ELR (cell line): ENCODE measurements at places on chromosomes 12 and 14.

GRCh38 chr12:6310771-6311610, 509 bp downstream of the PLEKHG6 start:
- DNase-seq = no peak

DNA sequence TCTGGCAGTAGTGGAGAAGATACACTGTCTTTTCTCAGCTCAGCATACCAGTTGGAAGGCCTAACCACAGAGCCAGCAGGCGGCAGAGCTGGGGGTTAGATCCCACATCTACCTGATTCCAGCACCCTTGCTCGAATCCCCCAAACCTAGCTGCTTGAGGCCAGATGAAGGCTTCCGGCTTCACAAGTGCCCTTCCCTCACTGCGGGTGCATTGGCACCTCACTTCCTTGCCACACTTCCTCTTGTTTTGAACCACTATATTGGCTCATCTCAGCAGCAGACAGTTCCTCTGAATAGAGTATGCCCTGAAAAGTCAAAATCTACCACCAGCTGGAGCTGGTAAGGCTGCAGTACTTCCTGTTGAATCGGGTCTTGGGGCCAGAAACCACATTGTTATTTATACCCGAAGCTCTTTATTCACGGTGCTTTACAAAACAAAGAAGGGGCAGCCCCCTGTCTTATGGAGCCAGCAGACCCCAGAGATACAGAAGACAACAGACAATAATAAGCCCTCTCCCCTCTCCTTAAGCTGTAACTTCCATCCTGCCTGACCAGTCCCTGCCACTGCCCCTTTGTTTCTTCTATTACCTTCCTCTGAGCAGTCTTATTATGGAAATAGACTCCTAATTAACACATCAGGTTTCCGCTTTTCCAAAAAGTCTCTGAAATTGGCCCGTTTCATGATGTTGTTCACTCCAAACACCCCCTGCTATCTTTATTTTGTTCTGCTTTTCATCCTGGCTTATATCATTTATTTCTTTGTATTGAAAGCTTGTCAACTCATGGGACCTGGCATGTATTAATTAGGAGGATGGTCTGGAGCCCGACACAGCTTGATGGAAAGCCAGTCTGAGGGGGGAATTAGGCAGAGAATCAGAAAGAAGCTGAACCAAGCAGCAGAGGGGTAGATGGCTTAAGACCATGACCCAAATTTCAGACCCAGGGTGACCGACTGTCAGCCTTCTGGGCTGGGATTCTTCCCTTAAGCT, 233.5 kb downstream of the EFCAB11 start:
- DNase-seq = no peak

GRCh38 chr14:65002586-65003210, 16.0 kb downstream of the FNTB start:
- peak; percentile 77 for DNase-seq

GRCh38 chr14:91496790-91497189, 13.3 kb downstream of the PPP4R3A start:
- no peak for DNase-seq

DNA sequence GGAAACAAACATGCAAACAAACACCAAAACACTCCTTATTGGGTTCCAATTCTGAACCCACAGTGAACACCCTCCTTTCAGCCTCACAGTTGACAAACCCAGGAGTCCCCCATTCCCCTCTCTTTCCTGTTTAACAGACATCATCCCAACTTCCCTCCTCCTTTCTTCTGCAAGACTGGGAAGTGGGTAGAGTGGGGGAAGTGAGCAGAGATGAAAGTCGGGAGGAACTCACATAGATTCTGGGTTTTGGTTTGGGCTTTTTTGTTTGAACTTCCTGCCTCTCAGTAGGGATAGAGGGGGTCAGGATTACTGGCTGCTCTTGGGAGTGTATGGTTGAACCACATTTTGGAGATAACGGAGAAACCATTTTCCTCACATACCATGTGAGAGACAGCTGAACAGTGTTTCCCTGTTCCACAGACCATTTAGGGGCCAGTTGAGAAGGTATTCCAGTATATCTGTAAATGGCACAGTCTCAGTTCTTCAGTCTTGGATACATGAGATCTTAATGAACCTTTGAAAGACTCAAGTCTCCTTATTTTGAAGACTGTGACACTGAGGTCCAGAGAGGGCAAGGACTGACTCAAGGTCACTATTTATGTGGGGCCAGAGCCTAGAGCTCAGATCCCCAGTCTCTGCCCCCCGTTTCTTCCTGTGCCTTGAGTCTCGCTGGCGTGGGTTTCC, 3.9 kb upstream of the GPR84 start:
- no peak for DNase-seq

DNA sequence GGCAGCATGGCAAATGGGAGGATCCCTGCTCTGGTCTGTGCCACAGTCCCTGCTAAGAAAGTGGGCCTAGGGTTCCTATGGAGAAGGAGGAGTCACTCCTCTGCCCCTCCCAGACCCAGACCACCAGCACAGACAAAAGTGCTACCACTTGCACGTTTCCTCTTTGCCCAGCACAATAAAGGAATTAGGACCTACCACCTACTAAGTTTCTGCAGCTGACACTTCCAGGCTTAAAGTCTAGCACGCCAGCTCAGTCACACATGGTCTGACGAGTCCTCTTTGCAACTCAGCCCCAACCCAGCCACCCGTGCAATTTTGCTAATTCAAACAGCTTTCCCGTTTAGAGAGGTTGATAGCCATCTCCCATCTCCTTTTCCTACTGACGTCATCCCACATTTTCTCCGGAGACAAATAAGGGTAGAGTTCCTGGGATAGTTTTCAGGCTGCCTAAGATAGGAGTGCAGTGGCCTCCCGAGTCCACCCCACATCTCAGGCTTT, 66.2 kb upstream of the PTGR2 start:
- peak; percentile 88 for DNase-seq

DNA sequence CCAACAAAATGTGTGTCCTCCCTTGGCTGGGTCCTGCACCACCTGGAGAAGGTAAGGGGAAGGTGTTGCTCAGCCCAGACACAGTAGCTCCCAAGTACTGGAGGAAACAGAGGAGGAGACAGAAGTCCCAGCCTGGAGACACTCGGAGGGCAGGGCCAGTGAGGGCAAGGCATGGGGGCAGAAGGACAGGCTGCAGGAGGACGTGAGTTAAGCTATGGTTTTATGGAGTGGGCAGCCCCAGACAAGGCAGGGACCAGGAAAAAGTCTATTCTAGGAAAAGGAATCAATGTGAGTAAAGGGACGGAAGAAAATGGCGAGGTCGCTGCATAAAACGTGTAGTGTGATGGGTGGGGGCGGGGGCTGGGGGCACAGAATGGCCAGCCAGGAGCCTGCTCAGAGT, 210.1 kb upstream of the DIO3 start:
- no peak for DNase-seq

DNA sequence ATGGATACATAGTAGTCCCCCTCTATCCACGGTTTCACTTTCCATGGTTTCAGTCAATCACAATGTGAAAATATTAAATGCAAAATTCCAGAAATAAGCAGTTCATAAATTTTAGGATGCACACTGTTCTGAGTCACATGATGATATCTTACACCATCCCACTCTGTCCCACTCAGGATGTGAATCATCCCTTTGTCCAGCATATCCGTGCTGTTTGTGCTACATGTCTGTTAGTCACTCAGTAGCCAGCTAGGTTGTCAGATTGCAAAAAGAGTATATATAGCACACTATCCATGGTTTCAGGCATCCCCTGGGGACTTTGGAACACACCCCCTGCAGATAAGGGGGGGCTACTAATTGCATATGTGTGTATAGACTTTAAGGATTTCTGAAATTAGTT, 8.1 kb upstream of the NAA30 start:
- peak; percentile 95 for DNase-seq

- no peak for DNase-seq
Observed at GRCh38 chr14:102472791-102473150, 36.8 kb downstream of the ANKRD9 start.

DNA sequence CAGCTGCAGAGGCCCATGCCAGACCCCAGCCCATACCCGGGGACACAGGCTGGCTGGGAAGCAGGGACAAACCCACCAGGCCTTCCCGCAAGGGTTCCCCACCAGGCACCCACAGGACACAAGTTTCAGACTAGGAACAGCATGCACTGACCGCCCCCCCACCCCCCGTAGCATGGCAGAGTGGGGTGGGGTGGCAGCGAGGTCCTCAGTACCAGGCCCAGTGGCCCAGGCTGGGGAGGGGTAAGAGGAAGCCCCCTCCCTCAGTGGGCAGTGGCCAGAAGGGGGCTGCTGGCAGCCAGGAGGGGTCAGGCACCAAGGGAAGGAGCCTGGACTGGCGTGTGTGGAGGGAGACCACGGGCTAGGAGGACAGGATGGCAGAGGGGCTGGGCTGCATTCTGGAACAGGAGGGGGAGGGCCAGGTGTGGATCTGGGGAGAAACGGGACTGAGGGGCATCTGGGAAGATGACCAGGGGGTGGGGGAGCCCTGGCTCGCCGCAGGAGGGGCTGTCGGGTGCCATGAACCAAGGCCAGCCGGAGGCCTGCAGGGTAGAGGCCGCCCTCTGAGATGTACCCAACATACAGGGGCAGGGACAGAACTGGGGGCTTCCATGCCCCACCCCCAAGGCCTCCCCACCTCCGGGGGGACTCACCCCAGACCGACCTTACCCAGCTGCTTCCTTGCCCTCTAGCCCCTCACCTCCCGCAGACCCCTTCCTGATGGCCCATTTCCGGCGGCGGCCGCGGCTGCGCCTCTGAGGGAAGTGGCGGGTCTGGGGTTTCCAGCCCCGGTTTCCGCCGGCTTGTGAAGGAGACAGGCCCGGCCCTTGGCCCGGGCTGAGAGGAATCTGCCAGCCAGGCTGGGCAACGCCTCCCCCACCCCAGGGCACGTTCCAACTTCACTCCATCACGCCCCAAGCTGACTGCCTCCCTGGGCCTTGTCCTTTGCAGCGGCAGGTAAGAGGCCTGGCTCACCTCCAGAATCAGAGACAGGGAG, 5.6 kb upstream of the JAG2 start:
- DNase-seq = no peak

DNA sequence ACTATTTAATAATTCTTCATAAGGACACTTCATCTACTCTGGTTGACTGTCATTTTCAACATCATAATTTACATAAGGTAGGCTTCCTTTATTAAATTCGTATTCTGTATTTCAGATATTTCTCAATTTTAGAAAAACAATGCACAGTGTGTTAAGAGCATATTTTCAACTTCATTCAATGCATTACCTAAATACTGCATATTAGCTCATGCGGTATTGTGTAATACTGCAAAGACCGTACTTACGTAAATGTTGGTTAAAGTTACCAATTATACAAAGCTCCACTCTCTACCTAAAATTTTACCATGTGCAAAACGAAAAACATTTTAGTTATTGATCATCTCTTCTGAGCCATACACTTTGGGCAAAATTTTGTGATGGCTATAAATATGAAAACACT, 62.8 kb downstream of the EXOC5 start:
- no peak for DNase-seq

DNA sequence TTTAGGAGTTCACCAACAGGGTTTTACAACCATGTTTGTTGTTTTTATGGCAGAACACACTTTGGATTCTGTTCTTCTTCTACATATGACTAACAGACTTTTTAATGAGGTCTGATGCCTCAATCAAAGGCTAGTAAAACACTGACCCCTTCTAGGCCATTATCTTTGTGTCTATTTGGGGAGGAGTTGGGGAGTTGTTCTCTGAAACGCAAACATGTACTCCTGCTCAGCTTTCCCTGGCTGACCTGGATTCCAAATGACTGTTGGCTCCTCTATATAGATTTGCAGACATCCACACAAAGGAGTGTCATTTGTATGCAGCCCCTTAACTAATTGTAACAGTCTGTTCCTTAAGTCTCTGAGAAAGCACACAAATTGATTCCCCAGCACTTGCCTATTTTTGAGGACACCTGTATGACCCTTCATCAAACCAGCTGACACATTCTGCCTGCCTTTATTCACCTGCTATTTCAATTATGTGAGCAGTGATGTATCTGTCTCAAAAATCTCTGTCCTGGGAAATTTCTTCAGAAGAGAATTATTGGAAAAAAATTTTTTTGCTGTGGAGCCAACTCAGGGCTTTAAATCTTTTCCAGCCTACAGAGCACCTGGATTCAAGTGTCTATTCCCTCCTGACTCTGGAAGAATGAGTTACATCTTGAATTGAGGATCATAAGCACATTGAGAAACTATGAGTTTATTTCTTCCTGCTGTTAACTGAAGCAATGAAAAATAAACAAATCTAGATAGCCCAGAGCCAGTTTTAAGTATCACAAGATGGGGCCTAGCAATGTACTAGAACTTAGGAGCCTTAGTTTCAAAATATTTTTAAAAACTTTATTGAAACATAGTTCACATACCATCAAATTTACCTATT, 417.2 kb downstream of the RAD51B start:
- DNase-seq = no peak

DNA sequence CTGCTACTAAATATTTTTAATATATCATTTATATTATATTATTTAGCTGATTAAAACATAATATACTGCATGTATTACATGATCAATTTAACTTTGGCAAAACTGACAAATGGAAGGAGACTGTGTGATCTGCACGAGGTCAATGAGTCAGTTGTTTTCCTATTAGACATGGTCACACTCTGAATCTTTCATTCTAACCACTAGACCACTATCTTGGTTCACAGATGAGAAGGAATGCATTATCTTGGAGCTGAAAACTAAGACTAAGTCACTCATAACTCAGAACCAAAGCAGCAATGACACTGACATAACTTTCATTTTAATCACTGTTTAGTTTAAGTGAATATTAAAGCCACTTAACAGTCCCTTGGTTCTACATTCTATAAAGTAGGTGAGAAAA, 37.4 kb downstream of the GNPTAB start:
- peak; percentile 92 for DNase-seq

- no peak for DNase-seq
Observed at GRCh38 chr14:103126873-103127304, 3.6 kb downstream of the TNFAIP2 start.

DNA sequence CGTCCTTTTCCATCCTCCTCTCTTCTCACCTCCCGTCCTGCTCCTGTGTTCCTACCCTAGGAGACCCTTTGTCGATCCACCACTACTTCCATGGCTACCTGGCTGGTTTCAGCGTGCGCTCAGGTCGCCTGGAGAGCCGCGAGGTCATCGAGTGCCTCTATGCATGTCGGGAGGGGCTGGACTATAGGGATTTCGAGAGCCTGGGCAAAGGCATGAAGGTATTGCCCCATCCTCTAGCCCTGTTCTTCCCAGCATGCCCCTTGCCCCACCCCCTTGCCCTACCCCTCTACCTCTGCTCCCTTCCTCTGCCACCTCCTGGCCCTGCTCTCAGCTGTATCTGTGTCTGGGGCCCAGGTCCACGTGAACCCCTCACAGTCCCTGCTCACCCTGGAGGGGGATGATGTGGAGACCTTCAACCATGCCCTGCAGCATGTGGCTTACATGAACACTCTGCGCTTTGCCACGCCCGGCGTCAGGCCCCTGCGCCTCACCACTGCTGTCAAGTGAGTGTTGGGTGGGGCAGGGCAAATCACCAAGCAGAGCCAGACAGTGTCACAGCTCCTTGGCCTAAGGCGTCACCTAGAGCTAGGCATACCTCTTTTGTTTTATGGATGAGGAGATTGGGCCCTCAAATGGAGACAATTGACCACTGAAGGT, 12.8 kb downstream of the CLSTN3 start:
- no peak for DNase-seq

GRCh38 chr12:5099136-5099535, 55.5 kb downstream of the KCNA5 start:
- DNase-seq = no peak
